Natural killer cell treated with Interleukin-12 subunit alpha and Interleukin-12 subunit beta and Interleukin-15 and Interleukin-18, amount 100 ng/mL, for 72 hours (primary cell): ENCODE measurements at places on chromosomes 11 and 22.

DNA sequence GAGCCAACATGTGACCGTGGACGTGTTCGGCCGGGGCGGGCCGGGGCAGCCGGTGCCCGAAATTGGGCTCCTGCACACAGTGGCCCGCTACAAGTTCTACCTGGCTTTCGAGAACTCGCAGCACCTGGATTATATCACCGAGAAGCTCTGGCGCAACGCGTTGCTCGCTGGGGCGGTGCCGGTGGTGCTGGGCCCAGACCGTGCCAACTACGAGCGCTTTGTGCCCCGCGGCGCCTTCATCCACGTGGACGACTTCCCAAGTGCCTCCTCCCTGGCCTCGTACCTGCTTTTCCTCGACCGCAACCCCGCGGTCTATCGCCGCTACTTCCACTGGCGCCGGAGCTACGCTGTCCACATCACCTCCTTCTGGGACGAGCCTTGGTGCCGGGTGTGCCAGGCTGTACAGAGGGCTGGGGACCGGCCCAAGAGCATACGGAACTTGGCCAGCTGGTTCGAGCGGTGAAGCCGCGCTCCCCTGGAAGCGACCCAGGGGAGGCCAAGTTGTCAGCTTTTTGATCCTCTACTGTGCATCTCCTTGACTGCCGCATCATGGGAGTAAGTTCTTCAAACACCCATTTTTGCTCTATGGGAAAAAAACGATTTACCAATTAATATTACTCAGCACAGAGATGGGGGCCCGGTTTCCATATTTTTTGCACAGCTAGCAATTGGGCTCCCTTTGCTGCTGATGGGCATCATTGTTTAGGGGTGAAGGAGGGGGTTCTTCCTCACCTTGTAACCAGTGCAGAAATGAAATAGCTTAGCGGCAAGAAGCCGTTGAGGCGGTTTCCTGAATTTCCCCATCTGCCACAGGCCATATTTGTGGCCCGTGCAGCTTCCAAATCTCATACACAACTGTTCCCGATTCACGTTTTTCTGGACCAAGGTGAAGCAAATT lies 1.8 kb downstream of the FUT4 start:
- no peak for DNase-seq

DNA sequence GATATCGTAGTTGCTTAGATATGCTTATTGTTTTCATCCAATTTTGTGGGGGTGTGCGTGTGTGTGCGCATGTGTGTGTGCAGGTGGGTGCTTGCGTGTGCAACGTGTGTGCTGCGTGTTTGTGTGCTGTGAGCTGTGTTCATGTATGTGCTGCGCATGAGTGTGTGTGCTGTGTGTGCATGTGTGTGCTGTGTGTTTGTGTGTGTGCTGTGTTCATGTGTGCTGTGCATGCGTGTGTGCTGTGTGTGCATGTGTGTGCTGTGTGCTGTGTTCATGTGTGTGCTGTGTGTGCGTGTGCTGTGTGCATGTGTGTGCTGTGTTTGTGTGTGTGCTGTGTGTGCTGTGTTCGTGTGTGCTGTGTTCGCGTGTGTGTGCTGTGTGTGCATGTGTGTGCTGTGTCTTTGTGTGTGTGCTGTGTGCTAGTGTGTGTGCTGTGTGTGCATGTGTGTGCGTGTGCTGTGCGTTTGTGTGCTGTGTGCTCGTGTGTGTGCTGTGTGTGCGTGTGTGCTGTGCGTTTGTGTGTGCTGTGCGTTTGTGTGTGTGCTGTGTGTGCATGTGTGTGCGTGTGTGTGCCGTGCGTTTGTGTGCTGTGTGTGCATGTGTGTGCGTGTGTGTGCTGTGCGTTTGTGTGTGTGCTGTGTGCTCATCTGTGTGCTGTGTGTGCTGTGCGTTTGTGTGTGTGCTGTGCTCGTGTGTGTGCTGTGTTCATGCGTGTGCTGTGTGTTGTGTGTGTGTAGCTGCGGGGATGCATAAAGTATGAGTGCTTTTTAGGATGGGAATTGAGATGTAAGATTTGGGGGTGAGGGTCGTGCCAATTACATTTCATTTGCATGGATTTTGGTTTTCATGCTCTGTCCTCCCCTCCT lies 7.6 kb downstream of the IGF2 start:
- no peak for DNase-seq

DNA sequence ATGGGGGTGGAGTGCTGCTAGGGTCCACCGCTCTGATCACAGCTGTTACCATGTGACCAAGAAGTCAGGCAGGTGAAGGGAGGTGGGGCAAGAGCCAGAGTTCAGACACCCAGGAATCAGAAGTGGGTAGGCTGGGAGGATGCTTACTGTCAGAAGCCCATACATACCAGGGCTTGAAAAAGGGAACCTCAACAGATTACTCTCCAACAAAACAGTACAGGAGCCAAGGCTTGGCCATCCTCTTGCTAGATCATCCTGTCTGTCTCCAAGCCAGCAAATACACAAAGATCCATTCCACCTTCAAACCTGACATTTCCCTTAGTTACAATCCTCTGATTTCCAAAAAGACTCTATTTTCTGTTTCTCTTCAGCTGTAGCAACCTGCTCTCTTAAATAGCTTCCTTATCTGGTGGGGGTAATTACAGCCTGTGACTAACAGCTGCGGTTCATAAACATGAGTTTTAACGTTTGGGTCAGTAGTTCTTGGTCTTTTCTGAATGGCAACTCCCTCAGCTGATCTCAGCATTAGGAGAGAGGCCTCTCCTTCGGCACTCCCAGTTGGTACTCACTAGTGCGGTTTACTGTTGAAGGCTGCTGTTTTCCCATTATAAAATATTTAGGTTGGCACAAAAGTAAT lies 31.1 kb upstream of the WT1 start:
- DNase-seq, result no peak

GRCh38 chr11:123111465-123111864 lies 49.5 kb upstream of the HSPA8 start:
- DNase-seq, result no peak

GRCh38 chr11:7874056-7874455 lies 57.0 kb downstream of the OR10A6 start:
- no peak for DNase-seq

- DNase-seq, result no peak
Measured at GRCh38 chr22:45638834-45639746, 32.5 kb upstream of the ATXN10 start.
